Adipocyte (in vitro differentiated cells): ENCODE measurements at places on chromosomes 16 and 17.

DNA sequence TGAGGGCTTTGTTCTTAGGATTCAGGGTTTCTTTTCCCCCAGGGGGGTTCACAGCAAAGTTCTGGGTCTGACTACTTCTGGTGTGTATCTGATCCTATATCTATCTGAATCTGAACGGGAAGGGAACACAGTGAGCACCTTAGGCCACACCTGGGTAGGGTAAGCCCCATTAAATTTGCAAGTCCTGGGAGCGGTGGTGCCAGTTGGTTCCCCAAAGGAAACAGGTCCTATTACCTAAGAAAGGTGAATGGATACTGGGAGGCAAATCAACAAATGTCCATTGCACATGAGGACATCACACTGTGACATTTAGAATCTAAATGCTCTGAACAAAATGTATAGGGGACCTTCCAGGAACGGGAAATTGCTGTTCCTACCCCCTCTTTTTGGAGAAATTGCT lies 54.6 kb downstream of the BMERB1 start:
- DNase-seq, result no peak

DNA sequence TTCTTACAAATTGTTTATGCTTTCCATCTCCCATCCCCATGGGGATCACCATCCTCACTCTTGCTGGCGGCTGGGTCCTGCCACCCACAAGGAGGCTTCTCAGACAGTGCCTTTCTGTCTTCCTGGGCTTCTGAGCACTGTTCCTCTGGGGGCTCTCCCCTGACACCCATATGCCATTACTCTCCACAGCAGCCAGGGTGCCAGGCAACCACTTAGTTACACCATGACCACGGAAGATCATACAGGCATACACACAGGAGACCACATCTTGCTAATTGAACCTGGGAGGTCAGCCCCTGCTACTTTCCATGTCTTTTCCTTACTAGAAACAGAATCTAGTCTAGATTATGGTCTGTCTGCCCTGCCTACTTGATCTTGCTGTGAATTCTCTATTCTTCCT lies 27.7 kb upstream of the HS3ST2 start:
- DNase-seq, result no peak

DNA sequence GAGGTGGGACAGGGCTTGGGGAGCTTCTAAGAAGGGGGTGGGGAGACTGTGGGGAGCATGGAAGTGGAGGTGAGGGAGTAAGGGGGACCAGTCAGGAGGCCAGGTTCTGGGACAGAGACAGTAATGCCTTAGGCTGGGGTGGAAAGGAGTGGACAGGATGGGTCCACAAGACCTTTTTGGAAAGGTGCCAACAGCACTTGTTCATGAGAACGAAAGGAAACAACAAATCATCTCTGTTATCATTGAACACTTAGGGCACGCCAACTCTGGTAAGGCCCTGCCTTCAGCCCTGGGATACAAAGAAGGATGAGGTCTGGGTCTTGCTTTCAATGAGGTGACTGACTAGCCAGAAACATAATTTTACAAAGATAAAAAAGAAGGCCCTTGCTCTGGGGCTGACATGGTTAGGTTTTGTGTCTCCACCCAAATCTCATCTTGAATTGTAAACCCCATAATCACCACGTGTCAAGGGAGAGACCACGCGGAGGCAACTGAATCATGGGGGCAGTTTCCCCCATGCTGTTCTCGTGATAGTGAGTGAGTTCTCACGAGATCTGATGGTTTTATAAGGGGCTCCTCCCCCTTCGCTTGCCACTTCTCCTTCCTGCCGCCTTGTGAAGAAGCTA lies 113.8 kb downstream of the SLC39A11 start:
- DNase-seq, result no peak

- no peak for DNase-seq
Measured at GRCh38 chr17:14444915-14445314, 144.0 kb downstream of the HS3ST3B1 start.

- DNase-seq, result no peak
Measured at GRCh38 chr17:36941265-36942010, 4.2 kb downstream of the LHX1 start.

GRCh38 chr16:83826146-83826913 lies 18.6 kb downstream of the HSBP1 start:
- DNase-seq, result peak; percentile 88
